ENCODE measurements at places on chromosomes 1 and 21.

DNA sequence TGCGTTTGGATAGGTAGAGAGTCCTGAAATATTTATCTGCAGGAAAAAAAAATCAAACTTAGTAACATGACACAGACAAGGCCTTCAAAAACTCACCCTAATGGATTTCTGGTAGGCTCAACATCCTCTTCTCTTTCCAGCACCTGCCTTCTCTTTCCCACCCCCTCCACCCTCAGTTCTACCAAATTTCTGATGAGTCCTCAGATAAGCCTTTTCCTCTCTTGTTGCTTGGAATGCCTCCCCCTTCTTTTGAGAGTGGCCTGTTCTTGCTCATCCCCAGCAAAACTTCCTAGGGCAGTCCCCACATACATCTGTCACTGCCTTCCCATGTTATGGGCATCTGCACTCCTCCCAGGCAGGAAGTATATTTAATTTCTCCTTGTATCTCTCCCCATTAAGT lies 7.6 kb upstream of the LBR start:
- H3K4me3 ChIP-seq, result no peak overlapping the region
- H3K4me1 ChIP-seq, result no peaks in the 10 kb centered on the region
- no peaks in the 10 kb centered on the region for H3K27me3 ChIP-seq
- DNase-seq, result no peak

DNA sequence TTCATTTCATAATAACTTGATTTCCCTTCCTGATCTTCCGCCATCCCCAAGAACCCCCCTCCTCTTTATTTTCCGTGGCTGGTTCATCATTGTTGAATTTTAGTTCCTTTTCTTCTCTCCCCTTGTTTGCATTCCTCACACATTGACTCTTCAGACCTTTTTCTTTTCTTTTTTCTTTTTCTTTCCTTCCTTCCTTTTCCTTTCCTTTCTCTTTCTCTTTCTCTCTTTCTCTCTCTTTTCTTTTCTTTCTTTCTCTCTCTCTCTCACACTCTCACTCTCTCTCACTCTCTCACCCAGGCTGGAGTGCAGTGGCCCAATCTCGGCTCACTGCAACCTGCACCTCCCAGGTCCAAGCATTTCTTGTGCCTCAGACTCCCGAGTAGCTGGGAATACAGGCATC lies 231.3 kb downstream of the FMN2 start:
- H3K36me3 ChIP-seq, result peaks cover under 1% of the 10 kb centered on the region
- no peak overlapping the region for H3K27ac ChIP-seq
- no peak overlapping the region for H3K4me3 ChIP-seq
- H3K27me3 ChIP-seq, result no peaks in the 10 kb centered on the region

- DNase-seq, result no peak
- no peaks in the 10 kb centered on the region for H3K27me3 ChIP-seq
- H3K4me1 ChIP-seq, result peaks cover 5% of the 10 kb centered on the region
- no peak overlapping the region for H3K4me3 ChIP-seq
Observed at GRCh38 chr1:167488786-167489185, 29.5 kb downstream of the CD247 start.

GRCh38 chr1:161966067-161966466 lies 57.6 kb downstream of the OLFML2B start:
- DNase-seq, result peak; percentile 26
- no peak overlapping the region for H3K4me3 ChIP-seq
- H3K36me3 ChIP-seq, result no peaks in the 10 kb centered on the region
- H3K4me1 ChIP-seq, result no peaks in the 10 kb centered on the region
- no peak overlapping the region for H3K27ac ChIP-seq

DNA sequence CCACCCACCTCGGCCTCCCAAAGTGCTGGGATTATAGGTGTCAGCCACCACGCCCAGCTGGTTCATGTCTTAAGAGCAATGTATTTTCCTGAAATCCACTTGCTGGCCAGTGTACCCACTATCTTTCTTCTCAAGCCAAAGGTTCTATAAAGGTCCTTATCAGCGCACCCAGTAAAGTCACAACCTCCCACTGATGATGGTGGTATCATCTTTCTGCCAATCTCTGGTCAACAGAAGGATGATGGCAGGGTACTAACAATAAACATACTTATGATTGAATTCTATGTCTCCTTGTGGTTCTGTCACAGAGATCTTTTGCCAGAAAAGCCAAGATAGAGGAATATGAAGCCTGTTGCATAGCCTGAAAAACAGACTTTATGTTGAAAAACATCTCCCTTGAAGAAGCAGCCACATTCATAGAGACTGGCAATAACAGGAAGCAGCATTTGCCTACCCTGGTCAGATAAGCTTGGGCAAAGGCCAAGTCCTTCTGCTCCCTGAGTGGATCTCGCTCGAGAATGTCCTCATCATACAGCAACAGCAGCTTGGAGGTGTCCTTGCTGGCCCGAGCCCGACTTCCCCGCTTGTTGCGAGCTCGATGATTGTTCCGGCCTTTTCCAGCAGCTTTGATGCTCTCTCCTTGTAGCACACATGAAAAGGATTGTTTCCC lies 73.0 kb downstream of the DAP3 start:
- DNase-seq, result no peak
- no peak overlapping the region for H3K27ac ChIP-seq
- H3K4me3 ChIP-seq, result no peak overlapping the region
- no peaks in the 10 kb centered on the region for H3K27me3 ChIP-seq
- H3K36me3 ChIP-seq, result peaks cover 59% of the 10 kb centered on the region

GRCh38 chr21:40299451-40299850 lies 432.2 kb downstream of the PCP4 start:
- peaks cover 84% of the 10 kb centered on the region for H3K36me3 ChIP-seq
- no peak for DNase-seq
- no peaks in the 10 kb centered on the region for H3K4me1 ChIP-seq
- H3K4me3 ChIP-seq, result no peak overlapping the region
- H3K27me3 ChIP-seq, result no peaks in the 10 kb centered on the region

DNA sequence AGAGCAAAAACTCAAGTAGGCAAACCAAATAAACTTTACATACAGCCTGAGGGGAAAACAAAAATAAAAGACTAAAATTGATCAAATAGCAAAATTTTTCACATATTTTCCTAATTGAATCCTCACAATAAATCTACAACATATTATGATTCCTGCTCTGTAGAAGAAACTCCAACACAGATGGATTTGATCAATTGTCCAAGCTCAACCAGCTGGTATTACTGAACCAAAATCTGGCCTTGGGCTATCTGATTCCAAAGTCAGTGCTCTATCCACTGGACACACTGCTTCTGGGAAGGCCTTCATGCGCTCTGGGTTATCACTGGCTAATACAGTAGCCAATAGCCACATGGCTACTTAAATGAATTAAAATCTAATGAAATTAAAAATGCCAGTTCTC lies 39.3 kb downstream of the PCNX2 start:
- no peaks in the 10 kb centered on the region for H3K36me3 ChIP-seq
- DNase-seq, result no peak
- H3K4me3 ChIP-seq, result no peak overlapping the region
- no peaks in the 10 kb centered on the region for H3K27me3 ChIP-seq
- H3K4me1 ChIP-seq, result no peaks in the 10 kb centered on the region

DNA sequence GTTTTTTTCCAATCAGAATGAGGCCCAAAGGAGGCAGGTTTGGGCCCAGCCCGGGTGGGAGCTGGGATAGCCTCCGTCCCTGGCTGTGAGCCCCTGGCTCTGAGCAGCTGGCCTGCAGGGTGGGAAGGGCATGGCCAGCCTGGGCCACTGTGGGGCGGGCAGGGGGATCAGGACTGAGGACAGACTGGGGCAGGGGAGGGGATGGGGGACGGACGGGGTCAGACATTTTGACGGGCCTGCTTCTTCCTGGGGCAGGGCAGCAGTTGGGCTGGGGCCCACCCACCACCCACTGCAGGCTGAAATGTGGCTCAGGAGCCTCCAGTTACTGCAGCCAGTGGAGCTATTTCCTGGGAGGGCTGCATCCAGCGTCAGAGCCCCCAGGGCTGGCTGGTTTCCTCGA lies 2.5 kb upstream of the SLC6A9 start:
- H3K4me1 ChIP-seq, result peaks cover 13% of the 10 kb centered on the region
- no peaks in the 10 kb centered on the region for H3K36me3 ChIP-seq
- H3K27ac ChIP-seq, result no peak overlapping the region

GRCh38 chr1:157577420-157577819 lies 20.5 kb downstream of the FCRL4 start:
- H3K4me3 ChIP-seq, result no peak overlapping the region
- no peaks in the 10 kb centered on the region for H3K4me1 ChIP-seq
- DNase-seq, result no peak
- no peaks in the 10 kb centered on the region for H3K27me3 ChIP-seq
- H3K27ac ChIP-seq, result no peak overlapping the region

GRCh38 chr1:220915954-220916353 lies 36.7 kb downstream of the HLX start:
- no peak overlapping the region for H3K27ac ChIP-seq
- no peaks in the 10 kb centered on the region for H3K36me3 ChIP-seq
- peaks cover 28% of the 10 kb centered on the region for H3K27me3 ChIP-seq

- H3K27ac ChIP-seq, result no peak overlapping the region
- H3K4me3 ChIP-seq, result no peak overlapping the region
Observed at GRCh38 chr1:6351480-6352137, 42.0 kb downstream of the ACOT7 start.

GRCh38 chr1:169102567-169102966 lies 3.9 kb upstream of the ATP1B1 start:
- no peak overlapping the region for H3K27ac ChIP-seq
- H3K4me1 ChIP-seq, result peaks cover 10% of the 10 kb centered on the region
- peaks cover 20% of the 10 kb centered on the region for H3K27me3 ChIP-seq
- H3K36me3 ChIP-seq, result no peaks in the 10 kb centered on the region
- DNase-seq, result no peak

DNA sequence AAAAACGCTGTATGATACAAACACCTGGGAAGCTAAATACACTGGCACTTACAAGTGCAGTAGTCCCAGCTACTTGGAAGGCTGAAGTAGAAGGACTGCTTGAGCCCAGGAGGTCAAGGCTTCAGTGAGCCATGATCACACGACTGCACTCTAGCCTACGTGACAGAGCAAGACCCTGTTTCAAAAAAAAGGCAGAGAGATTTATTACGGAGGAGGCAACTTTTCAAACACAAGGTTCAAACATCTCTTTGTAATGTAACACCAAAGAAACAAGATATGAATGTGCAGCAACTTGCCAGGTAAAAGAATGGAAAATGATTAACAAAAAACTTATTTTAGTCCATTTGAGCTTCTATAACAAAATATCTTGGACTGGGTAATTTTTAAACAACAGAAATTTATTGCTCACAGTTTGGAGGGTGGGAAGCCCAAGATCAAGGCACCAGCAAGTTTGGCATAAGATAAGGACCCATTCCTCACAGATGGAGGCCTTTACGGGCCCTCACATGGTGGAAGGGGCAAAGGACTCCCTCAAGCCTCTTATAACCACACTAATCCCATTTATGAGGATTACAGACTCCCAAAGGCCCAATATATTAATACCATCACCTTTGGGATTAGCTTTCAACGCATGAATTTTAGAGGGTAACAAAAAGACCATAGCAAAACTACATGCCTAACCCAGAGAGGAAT lies 73.3 kb downstream of the EVI5 start:
- no peaks in the 10 kb centered on the region for H3K27me3 ChIP-seq
- no peaks in the 10 kb centered on the region for H3K36me3 ChIP-seq
- DNase-seq, result no peak
- no peak overlapping the region for H3K27ac ChIP-seq

DNA sequence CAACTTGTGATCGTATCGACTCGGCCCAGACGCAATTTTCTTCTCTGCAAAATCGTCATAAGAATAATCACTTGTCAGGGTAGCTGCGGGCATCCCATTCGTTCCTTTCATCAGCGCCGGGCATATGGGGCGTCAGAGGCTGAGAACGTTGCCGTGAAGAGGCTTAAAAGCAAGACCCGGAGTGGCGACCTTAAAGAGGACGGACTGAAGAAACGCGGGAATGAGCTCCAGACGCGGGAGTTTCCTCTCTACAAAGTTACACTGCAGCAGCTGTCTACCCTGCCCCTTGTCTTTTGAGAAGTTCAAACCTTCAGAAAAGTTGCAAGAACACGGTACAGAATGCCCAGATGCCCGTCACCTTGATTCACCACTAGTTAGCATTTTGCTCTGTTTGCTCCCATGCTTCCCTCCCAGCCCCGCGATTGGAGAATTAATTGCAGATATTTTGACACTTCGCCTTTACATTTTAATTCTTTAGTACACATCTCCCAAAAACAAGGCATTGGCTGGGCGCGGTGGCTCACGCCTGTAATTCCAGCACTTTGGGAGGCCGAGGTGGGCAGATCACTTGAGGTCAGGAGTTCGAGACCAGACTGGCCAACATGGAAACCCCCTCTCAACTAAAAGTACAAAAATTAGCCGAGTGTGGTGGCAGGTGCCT lies 967 bp downstream of the CENPS start:
- no peak for DNase-seq
- H3K4me1 ChIP-seq, result no peaks in the 10 kb centered on the region
- no peaks in the 10 kb centered on the region for H3K27me3 ChIP-seq
- H3K36me3 ChIP-seq, result no peaks in the 10 kb centered on the region
- H3K4me3 ChIP-seq, result peak overlapping the region; percentile 95

- no peak for DNase-seq
- H3K27ac ChIP-seq, result no peak overlapping the region
Observed at GRCh38 chr1:75588779-75589475, 22.0 kb downstream of the SLC44A5 start.
